ENCODE measurements at places on chromosomes 6 and 20.

- DNase-seq = no peak
These were observed 26.9 kb downstream of the BFSP1 start for GRCh38 chr20:17504066-17504897.

DNA sequence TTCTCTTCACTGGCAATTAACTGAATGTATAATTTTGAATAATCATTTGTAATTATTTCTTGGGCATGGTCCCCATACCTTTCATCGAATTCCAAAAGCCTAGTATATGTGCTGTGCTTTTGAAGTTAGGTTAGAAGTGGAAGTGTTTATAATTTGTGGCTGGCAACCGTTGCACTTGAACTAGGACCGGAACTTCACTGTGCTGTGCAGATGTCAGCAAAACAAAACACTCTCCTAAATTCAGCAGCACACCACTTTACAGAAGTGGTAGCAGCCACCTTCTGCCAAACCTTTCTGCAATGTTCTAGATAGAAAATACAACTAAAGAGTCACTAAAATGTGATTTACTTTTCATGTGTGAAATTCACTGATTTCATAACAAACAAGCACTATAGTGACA lies 111.9 kb downstream of the FAM83B start:
- no peak for DNase-seq

DNA sequence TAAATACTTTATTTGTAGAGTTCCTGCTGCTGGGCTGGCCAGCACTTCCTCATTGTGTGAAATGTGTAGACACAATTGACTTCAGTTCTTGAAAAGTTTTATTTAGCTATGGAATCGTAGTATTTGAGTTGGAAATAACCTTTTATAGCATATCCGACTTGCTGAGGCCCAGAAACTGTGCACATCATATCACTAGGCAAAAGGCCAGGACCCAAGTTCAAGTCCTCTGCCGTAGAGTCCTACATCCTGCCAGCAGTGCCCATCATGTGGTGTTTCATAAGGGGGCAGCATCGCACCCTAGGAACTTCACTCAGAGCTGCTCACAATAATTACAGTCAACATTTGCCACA lies 207.7 kb upstream of the SNX9 start:
- DNase-seq = no peak

- DNase-seq = no peak
These were observed 113.4 kb downstream of the EYA2 start for GRCh38 chr20:47007826-47008655.

GRCh38 chr6:144653885-144654505 lies 368.9 kb downstream of the UTRN start:
- no peak for DNase-seq

DNA sequence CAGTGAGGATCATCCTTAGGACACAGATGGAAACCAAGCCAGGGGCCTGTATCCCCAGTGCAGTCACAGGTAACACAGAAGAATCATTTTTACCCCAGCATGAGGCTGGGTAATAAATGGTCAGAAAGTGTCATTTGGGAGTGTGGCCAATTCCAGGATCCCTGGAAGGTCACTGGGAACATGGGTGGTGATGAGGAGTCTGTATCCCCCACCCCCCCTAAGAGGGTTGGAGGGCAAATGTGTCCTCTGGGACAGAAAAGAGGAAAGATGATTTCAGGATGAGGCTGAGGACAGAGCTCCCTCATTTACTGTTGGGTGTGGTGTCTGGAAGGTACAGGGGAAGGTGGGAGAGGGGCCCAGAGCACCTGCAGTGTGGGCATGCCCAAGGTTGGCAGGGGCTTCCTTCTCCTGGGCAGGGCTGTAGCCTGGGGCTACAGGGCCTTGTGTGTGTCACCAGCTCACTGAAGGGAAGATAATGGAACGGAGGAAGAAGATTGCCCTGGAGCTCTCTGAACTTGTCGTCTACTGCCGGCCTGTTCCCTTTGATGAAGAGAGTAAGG lies 34.5 kb downstream of the PLCG1 start:
- no peak for DNase-seq

DNA sequence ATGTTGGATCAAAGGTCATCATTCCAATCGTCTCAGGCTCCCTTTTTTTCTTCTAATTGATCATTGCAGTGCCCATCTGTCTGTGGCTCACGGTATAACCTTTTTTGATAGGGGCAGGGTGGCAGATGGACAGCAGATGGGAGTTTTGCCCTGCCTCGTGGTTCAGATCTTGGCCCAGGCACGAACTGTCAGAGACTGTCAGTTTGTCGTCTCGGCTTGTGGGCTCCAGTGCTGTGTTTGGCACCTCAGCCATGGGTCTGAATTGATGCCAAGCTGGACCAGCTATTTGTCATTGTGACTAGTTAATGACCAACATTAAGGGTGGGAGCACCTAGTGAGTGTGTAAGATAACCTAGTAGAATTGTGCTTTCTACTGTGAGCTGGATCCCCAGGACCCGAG lies 197.6 kb downstream of the PRL start:
- DNase-seq = no peak

DNA sequence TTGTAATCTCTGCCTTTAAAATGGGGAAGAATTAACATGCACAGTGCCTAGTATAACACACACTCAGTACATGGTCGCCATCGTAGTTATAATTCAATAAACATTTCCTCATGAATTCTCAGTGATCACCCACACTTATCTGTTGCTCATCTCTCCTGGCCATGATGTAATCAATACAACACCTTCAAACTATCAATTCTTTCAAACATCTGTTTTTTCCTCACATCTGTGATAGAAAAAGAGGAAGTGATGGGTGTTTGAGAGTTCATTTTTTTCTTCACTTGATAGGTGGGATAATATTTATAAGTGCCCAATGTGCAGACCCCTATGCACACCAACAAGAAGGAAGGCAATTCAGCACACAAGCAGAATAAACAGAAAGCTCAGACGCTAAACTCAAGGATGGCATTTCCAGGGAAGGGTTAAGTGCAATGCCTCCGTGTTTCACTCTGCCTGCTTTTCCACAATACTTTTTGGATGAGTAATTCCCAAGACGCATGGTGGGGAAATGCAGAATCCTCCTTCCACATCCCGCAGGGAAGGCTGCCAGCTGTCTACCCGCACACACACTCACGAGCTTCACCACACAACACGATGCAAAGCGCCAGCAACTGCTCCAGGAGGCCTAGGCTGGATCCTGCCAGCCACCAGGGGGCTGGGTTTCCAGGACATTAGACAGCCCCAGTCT lies 100.3 kb downstream of the GMPR start:
- no peak for DNase-seq

- no peak for DNase-seq
These were observed 23.7 kb downstream of the RANBP9 start for GRCh38 chr6:13687917-13688351.

DNA sequence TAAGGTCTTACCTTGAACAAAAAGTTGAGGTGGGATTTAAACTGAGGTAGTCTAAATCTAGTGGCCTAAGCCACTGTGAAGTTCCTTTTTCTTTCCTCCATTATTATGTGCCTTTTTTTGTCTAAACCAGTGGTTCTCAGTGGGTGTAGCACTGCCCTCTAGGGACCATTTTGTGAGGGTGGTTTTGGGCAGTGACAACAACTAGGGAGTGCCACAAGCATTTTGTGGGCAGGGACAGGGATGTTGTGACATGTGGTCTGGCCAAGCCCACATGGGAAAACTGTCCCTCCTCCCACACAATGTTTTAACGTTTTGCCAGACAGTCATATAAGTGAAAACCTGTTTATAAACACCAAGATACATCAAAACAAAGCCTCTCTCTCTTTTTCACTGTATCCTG lies 899.4 kb upstream of the FLRT3 start:
- DNase-seq = no peak

DNA sequence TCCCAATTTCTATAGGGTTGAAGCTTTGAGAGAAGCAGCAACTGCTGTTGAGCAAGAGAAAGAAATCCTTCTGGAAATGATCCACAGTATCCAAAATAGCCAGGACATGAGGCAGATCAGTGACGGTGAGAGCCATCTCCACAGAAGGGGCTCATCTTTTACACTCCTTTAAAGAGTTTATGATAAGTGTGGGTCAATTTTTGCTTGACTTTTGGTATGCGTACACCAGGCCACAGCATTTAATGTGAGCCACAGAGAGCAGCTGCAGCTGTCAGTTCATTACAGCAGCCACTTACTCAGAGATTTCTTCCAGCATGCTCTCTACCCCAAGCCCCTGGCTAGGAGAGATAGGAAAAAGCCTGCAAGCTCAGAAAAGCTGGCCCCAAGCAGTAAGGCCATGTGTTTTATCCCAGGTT lies 9.9 kb downstream of the BAG2 start:
- DNase-seq = no peak

GRCh38 chr6:21393441-21394165 lies 199.9 kb upstream of the SOX4 start:
- no peak for DNase-seq

DNA sequence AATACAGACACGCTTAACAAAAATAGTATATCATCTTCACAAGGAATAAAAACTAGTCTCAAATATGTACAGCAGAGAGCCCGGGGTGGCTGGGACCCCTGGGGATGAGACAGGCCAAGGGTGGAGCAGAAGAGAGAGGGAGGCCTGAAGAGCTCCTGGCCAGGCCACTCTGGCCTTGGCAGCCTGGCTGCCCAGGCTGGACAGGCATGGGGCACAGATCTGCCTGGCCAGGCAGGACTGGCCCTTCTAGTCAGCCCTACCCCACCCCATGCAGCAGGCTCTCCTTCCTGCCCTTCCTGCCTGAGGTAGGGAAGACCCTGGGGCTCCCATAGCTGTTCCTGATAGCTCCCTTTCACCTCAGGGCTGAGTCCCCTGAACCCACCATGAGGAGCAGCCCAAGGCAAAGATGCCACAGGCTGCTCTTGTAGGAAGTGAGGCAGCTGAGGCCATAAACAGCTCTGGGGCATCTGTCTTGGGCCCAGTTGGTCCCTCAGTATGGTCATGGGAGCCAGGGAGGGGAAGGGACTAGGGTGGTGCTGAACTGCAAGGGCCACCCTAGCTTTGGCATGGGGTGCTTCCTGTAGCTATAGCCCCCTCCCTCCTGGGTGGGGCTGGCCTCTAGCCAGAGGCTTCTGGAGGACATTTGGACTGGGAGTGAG lies 27.1 kb downstream of the COX4I2 start:
- DNase-seq = no peak

DNA sequence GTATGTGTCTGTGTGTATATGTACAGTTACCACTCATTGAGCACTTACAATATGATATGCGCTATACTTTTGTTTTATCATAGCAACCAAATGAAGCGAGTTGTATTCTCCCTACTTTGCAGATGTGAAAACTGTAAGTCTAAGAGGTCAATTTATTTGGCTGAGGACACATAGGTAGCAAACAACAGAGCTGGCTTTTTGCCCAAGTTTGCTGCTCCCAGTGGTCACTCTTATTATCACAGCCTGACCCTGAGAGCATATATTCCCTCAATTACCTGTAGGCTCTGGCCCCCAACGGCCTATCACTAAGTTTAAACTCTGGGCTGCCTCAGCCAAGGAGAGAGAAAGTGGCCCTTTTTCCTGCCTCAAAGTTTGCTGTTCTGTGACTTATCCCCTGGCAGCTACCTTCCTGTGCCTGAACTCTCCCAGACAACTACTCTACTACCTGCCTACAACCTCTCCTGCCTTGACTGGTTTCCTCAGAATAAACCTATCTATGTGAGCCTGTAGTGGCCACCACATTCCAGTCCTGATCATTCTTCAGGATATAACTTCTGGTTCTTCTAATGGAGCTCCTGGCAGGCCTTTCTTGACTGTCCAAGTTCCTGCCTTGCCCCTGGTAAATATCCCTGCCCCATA lies 221.8 kb downstream of the FRK start:
- DNase-seq = no peak

DNA sequence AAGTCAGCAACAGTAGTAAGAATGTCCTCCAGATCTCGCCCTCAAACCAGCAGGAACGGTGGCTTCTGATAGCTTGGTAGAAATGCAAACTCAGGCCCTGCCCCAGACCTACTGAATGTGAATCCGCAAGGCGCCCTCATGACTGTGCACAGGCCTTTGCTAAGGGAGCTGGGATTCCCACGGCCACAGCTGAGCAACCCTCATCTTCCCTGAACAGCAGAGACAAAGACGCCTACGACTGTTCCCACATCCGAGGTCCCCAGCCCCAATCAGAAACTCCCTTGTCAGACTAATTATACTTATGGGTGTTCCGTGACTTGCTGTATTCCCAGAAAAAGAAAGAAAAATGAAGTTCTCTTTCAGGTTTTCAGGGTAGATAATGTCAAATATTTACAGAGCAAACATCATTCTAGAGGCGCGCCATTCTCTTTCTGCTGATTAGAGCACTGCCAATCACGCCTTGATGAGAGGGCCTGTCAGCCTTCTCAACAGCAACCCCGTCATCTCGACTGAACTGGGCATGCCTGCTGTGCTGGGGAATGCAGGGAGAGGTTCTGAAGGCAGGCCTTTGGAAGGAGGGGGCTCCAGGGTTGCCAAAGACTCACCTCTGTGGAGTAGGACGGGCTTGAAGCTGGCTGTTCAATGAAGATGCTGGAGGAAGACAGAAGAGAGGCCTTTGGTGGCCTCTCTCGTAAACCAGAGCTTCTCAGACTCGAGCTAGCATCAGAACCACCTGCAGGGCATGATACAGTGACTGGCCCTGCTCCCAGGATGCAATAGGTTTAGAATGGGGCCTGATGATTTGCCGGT lies 79.9 kb downstream of the ZNF217 start:
- no peak for DNase-seq

GRCh38 chr6:111437573-111437972 lies 45.4 kb downstream of the REV3L start:
- no peak for DNase-seq

DNA sequence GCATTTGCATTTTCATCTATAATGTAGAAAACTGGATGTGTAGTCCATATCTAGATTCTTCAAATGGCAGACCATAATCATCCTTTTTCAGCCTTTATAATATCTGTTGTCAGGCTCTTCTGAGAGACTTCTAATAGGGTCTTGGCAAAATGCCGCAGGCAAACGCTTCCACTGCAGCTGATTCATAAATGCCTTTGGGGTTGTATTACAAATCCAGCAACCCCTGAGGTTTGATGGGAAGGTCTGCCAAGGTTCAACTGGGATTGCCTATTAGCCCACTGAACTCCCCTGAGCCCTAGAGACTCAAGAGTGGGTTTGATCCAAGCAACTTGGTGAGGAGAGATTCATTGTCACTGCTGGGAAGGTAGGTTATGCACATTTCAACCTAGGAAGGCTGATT lies 365.2 kb upstream of the POU3F2 start:
- DNase-seq = no peak

DNA sequence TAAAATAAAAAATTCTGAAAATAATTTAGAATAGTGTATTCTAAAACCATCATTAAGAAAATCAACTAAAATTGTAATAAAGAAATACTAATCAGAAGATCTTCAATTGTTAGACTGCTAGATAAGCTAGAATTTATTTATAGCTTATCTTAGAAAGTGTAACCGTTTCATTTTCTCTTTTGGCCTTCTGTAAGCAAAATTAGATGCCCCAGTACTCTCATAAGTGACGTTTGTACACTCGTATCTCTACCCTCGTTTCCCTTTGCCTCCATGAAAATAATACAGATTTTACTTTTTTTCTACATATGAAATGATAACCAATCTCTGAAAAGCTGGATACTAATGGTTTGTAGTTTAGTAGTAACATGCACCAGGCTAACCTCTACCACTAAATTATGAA lies 19.8 kb downstream of the DSE start:
- DNase-seq = no peak
